Left lung (tissue), 14 donors: ENCODE measurements at places on chromosomes 3 and 15. TPM values are rescaled to one million over a fixed set of nuclear protein-coding genes. Genes with fewer than 3 reads are reported as not detected.

DNA sequence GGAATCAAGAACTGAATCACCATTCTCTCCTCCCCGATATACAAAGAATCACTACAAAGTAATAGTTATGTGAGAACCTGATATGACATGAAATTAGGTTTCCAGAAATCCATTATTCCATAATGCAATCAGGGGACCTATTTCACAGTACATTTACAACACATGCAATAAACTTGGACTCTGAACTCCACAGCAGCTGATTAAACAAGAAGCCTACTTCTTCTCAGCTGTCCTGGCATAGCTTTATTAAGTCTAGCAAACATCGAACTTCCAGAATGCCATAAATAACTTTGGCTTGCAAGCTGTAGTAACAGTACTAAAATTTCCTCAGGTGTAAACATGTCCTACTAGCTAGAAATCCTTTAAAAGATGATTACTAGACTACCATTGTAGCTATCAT, 17.8 kb downstream of the PDCD10 start:
- DNase-seq = no peak

GRCh38 chr3:52423173-52423572, 21.7 kb downstream of the SEMA3G start:
- DNase-seq = peak; percentile 4

GRCh38 chr3:49469037-49469935, 781 bp upstream of the DAG1 start:
- no peak for DNase-seq

GRCh38 chr3:100386437-100387074, 14.3 kb downstream of the TOMM70 start:
- DNase-seq = no peak

DNA sequence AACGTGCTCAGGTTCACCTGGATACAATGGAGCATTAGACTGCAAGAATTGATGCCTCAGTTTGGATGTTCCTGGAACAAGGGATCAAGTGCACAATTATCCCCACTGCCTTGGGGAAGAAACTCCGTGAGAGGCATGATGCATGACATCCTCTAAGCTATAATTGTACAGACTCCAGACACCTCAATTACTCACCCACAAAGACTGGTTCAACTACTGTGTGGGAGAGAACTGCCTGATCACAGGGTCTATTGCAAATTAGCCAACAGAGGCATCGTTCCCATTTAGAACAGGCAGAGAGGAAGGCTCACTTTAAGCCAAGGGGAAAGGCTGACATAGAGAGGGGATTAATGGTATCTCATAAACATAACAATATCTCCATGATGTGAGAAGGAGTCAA, 43.5 kb downstream of the ARRDC4 start:
- DNase-seq = no peak

- DNase-seq = no peak
These were observed 250.1 kb downstream of the DIPK2A start for GRCh38 chr3:144221761-144222160.

KNG1 gene
- polyA plus RNA-seq = 0.47 TPM

- no peak for DNase-seq
These were observed 247.7 kb upstream of the CTNNB1 start for GRCh38 chr3:40951636-40952035.

- no peak for DNase-seq
These were observed 132.1 kb downstream of the LPP start for GRCh38 chr3:188286087-188286513.

CPA3 gene
- polyA plus RNA-seq = 0.46 TPM

DNA sequence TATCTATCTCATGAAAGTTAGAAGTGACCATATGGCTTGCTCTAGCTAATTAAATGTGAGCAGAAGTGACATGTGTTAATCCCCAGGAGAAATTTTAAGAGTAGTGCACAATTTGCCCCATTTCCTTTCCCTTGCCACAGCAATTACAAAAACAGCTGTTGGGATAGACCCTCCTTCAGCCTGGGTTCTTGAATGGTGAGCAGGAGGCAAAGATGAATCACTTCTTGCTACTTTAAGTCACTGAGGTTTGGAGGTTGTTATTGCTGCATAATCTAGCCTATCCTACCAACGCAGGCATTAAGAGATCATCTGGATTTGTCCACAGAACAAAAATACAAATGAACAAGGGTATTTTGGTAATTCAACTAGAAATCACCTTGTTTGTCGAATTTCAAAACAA, 51.7 kb upstream of the CAPN7 start:
- no peak for DNase-seq
